Fibroblast of skin of left quadriceps (primary cell): ENCODE measurements at places on chromosomes 3 and 15.

- no peak for DNase-seq
These were observed 16.2 kb upstream of the LIPC start for GRCh38 chr15:58415636-58416035.

GRCh38 chr3:71391361-71391760 lies 192.2 kb downstream of the FOXP1 start:
- no peak for DNase-seq

DNA sequence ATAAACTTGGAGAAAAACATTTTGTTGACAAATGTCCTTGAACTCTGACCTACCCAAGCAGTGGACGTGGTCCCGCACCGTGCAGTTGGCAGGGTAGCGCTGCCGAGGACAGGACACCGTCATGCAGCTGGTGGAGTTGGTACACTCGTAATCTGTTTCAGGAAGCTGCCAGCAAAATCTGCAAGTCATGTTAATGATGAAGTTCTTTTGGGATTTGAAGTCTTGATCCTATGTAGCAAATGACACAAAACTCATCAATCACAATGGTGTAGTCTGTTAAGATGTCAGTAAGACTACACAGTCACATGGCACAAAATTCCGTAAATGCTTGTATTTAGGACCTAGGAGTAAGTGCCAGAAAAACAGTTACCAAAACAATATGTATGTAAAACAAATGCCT lies 5.5 kb downstream of the TM2D3 start:
- no peak for DNase-seq

GRCh38 chr3:43922374-43922773 lies 231.6 kb downstream of the ABHD5 start:
- no peak for DNase-seq

DNA sequence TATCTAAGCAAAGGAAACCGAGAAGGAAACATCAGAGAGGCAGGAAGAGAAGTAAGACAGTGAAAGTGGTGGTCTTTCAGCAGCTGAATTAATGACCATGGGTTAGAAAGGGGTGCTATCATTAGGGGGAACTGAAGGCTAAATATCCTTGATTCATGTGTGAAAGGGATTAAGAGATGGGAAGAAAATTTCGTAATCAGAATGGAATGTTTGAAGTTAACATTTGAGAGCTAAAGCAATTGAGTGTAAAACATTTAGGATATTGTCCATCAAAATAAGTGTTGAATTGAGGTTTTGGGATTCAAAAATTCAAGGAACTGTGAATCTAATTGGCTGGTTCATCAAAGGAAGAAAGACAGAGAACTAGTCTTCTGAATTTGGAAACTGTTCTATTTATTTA lies 4.1 kb upstream of the ECT2 start:
- DNase-seq, result peak; percentile 32
